ENCODE measurements at places on chromosomes 1 and 21. TPM values are rescaled to one million over a fixed set of nuclear protein-coding genes. Genes with fewer than 3 reads are reported as not detected.

DNA sequence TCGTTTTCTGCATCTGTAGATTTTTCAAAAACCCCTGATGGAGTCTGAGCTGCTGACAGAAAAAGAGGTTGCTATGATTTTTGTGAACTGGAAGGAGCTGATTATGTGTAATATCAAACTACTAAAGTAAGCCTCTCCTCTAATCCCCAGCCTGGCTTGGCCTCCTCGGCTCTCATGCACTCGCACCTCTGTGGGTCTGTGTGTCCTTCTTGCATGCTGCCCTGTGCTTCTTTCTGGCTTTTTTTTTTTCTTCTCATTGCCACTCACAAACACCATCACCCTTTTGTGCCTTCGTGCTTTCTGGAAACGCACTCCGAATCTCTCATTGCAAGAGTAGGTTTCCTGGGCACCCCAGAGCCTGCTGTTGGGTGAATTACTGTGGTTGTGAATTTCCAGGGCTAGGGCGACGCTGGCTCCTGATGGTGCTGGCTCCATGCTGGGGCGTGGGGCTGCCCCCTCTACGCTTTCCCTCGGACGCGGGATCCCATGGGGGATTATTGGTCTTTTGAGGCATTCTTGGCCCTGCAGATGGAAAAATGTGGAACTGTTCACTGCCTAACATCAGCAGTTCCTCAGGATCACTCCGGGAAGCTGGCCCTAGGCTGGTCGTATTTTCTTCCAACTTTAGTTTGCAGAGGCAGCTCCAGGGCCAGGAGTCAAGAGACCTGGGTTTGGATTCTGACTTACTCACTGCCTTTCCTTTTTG lies 56.8 kb downstream of the ATP5PO start:
- DNase-seq: peak; percentile 47

DNA sequence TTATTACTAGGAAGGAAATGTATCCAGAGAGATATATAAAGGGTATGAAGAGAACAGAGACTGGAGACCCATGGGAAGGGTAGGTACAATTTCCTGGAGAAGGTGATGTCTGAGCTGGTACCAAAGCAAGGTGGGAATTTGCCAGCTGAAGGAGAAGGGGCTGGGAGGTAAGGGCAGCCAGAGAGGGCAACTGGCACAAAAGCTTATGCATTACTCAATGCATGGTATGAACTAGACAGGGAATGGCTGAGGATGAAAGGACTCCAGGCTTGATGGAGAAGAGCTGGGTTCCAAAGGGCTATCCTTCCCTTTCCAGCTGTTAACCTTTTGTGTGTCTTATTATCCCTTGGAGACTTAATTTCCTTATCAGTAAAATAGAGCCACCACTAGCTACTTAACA lies 113.6 kb upstream of the GADD45A start:
- no peak for DNase-seq

DNA sequence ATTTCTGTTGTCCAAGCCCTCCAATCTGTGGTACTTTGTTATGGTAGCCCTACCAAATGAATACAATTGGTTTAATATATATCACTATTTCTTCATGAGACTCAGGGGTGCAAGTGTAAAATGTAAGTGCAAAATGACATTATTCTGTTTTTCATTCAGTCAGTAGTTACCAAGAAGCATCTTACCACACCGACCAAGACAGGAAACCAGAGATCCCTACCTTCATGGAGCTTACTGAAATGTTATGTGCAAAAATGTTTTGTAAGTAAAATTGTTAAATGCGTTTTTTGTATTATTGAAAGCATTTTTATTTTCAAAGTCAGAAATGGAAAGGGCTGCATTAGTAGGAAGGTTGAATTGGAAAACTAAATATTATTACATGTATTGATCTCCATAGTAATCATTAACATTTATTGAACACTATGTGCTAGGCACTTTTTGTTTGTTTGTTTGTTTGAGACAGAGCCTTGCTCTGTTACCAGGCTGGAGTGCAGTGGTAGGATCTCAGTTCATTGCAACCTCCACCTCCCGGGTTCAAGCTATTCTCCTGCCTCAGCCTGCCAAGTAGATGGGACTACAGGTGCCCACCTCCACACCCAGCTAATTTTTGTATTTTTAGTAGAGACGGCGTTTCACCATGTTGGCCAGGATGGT lies 166.8 kb downstream of the PTPRC start:
- DNase-seq: no peak

DNA sequence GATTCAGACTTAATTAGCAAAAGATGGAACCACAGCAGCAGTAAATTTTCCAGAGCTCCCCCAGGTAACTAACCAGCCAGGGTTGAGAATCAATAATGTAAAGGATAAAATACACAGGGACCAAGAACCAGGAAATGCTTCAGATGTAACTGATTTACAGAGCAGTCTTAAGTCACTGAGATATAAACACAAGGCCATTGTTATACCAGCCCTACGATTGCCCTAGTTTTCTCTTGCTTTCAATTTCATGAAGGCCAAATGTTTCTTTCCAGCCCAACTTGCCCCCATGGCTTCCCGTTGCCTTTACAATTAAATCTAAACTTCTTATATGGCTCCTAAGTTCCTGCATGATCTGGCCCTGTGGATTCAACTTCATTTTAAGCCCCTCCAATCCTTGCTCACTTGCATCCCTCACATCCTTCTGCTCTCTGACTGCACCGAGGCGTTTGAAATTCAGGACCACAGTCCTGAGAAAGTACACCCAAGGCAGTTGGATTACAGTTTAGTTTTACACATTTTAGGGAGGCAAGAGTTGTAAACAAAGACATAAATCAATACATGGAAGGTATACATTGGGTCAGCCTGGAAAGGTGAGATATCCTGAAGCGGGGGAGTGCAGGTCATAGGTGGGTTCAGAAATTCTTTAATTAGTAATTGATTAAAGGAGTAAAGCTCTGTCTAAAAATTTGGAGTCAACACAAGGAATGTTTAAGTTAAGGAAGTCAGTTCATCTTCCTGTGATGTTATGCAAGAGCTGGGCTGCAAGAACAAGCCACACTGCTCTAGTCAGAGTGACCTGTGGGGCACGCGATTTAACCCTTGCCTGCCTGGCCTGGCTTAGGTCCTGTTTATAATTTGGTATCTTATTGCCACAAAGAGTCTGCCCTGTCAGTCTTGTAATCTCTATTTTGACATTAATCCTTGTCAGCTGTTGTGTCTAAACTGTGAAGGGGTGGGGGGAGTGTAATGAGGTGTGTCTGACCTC lies 69.9 kb upstream of the COG2 start:
- peak; percentile 30 for DNase-seq

- peak; percentile 47 for DNase-seq
Measured at GRCh38 chr1:210223226-210223904, 9.2 kb upstream of the SERTAD4 start.

GRCh38 chr1:218292515-218292914 lies 7.4 kb downstream of the RRP15 start:
- DNase-seq: no peak

Gene RIPK4
- polyA plus RNA-seq: 0.56 TPM

DNA sequence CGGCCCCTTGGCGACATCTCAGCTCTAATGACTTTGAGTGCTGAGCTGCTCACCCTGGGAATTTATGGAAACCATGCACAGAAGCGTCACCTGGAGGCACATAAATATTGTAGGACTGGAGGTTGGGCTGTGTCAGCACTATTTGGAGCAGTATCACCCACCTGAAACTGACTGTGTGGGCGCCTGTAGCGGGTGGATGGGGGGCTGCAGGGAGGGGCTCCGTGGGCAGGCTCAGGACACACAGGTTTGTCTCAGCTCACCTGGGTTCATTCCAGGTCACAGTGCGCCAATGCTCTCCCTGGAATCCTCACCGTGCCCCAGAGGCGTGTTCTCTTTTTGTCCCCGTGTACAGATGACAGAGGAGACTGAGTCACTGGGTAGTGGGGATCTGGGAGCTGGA lies 74.8 kb upstream of the ACTL8 start:
- no peak for DNase-seq

Gene TRIM67
- polyA plus RNA-seq: 0.05 TPM

- no peak for DNase-seq
Measured at GRCh38 chr1:3355089-3355488, 99.4 kb upstream of the ARHGEF16 start.

DNA sequence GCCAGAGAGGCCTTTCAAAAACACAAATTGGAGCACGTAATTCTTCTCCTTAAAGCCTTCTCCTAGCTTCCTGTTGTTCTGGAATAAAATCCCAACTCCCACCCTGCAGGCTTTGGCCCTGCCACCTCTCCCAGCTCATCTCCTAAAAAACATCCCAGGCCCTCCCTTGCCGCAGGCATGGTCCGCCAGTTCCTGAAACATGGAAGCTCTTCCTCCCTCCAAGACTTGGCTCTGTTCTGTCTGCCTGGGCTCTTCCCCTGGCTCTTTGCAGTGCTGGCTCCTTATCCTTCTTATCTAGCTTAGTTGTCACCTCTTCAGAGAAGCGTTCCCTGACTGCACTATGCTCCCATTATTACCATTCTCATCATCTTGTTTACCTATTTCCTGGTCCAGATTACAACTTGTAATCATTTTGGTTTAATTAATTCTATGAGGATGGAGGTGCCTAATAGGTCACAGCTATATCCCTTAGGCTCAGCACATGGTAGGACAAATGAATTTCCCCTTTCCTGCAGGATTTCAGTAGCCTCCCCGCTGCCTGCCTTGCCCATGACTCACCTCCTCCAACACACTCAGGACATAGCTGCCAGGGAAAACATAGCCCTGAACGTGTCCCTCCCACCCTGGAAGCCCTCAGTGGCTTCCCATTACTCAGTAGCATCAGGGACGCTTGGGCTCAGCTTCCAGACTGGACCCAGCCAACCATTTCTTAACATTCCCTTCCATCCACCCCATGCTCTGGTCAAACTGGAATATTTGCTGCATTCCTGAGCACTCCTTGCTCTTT lies 15.7 kb upstream of the IGSF21 start:
- DNase-seq: no peak

DNA sequence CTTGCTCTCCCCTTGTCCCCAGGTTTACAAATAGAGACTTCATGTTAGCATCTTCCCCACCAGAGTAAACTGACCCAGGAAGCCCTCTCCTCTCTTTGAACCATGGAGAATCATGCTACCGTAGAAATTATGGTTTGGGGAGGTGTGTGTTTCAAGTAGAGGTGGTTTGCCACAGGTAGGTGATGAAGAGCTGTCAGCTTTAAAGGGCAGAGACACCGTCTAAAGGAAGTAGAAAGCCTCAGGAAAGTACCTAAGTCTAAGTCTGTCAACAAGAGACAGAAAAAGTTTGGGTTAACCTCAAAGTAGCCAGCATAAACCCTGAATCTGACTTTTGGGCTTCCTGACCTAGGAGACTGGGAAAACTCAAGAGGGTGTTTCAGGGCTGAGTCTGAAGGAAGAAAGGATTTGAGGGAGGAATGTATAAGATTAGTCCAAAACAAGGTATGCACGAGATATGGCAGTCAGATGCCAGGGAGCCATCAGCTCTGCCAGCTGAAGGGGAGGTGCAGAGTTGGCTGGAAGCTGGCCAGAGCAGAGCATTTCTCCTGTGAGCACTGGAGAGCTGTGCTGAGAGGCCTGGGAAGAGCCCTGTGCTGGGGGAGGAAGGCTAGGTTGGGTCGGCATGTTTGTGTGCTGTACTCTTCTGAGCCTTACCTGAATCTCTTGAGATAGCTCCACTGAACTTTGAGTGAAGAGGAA lies 14.3 kb downstream of the ADAMTSL4 start:
- peak; percentile 75 for DNase-seq

DNA sequence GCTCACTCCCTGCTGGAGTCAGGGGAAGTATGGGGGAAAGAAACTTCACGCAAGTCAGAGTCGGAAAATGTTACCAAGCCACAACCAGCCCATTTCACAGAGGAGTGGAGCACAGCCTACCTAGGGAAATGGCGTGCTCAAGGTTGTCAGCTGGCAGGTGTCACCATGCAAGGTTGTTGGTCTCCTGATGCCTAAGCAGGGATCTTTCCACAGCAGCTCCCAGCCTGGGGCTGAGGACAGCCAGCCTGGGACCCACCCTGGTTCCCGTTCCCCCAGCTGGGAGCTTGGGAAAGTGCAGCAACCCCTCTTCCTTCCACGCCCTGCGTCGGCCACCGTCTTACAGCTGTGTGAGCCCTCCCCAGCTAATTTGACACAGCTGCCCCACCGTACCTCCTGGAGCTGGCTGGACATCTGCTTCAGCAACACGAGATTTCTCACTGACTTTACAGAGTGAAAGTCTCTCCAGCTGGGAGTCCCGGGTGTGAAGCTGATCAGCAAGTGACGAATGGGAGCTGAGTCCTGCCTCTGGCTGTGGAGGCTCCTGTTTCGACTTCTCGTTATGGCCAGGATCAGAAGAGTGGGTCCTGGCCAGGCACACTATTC lies 224.6 kb upstream of the RAB4A start:
- DNase-seq: peak; percentile 85

DNA sequence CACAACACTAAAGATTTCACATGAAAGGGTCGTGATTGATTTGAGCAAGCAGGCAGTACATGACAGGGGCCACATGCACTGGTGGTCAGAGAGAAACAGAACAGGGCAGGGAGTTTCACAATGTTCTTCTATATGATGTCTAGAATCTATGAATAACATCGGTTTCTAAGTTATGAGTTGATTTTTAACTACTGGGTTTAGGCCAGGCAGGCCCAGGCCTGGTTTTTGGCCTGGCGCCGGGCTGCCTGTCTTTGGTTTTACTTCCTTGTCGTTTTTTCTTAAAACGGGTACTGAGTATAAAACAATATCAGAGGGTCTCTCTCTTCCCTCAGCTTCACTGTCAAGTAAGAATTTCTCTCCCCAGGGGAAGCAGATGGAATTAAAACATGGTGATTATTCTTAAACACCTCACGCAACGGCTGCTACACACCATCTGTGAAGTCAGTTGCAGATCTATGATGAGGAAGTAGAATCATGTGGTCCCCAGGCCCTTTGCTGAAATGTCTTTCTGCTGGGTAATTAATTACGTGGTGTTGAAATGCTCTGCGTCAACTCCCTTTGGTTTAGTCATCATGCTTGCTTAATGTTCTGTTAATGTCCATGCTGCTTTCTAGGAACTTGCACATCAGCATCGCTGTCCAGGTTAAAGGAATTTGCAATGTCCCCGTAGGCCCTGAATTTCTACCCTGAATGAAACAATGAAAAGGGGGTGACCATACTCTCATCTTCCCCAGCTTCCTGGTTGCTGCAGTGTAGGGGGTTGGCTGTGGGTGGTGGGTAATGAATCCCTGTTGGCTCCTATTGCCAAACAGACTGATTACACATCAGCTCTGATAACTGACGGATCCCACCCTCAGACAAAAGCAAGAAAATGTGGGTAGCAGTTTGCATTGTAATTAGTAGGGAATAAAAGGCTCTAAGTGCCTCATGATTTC lies 70.3 kb downstream of the SERINC2 start:
- DNase-seq: peak; percentile 86

- DNase-seq: no peak
Measured at GRCh38 chr1:2998503-2999100, 22.7 kb upstream of the ACTRT2 start.
